Activated naive CD8-positive, alpha-beta T cell treated with anti-CD3 and anti-CD28 coated beads for 36 hours (primary cell): ENCODE measurements at places on chromosomes 6 and 20. TPM values are rescaled to one million over a fixed set of nuclear protein-coding genes. Genes with fewer than 3 reads are reported as not detected.

ATAT1 gene
- 8.5 TPM for total RNA-seq

FKBP1C gene
- total RNA-seq, result 1.5 TPM

- no peaks in the 10 kb centered on the region for H3K36me3 ChIP-seq
- H3K27me3 ChIP-seq, result no peaks in the 10 kb centered on the region
- no peak for DNase-seq
- H3K4me3 ChIP-seq, result no peak overlapping the region
Observed at GRCh38 chr6:131122007-131122406, 13.3 kb upstream of the AKAP7 start.

- H3K4me3 ChIP-seq, result no peak overlapping the region
- peaks cover 65% of the 10 kb centered on the region for H3K27me3 ChIP-seq
- DNase-seq, result no peak
- H3K36me3 ChIP-seq, result no peaks in the 10 kb centered on the region
Observed at GRCh38 chr20:44805979-44806620, 4.2 kb downstream of the RIMS4 start.

DNA sequence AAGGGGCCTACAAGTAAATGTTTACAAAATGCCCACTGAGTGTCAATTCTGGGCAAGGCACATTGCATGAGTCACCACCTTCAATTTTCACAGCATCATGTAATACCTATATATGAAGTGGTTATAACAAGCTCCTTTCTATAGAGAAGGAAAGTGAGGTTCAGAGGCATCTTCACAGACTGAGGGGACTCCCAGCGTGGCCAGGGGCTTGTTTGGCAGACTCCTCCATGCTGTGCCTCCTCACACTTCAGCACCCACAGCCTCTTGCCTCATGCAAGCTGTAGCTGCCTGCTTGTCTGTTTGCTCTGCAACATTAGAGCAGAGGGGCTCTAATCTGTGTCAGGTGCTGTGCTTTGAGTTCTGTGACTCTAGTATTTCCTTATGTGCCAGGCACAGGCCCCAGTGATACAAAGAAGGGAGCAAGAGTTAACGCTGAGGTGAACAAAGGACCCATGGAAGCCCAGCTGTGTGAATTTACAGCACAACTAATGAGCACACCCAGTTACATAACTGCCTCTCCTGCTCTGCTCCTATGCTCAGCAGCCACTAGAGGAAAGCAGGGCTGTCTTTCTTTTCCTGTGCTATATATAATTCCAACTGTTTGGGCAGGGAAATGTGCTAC is 72.3 kb downstream of the ZHX3 start:
- peaks cover 15% of the 10 kb centered on the region for H3K4me1 ChIP-seq
- DNase-seq, result no peak
- no peak overlapping the region for H3K27ac ChIP-seq

DNA sequence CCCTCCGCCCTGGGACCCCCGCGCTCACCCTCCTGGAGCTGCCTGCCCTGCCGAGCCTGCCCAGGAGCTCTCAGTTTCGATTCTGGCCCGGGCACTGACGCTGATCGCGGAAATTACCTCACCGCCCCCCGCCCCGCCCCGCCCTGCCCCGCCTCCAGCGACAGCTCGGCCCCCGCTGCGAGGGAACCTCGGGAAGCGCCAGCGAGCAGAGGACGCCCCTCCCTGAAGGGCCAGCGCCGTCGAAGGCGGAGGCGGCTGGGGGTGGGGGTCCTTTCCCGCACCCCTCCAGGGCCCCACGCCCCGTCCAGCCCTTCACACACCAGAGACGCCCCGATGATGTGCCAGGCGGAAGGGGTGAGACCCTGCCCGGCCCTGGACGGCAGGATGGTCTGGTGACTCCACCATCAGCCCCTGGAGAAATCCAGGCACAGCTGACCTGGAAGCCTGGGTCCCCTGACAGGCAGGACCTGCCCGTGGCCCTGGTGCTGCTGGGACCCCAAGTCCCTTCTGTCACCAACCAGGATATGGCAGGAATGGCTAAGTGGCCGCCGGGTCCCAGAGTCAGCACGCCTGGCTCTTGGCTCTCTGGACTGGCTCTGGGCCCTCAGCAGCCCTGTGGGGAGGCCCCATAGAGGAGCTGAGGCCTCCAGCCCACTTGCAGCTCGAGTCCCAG is at the start of gene HELZ2:
Gene HELZ2 (minus strand): TSS at position 84 of the 673 bp plus-strand sequence. CDS start 1,854 bp downstream, outside the sequence.
- peak within 1 kb of the TSS; percentile 85 for H3K4me3 ChIP-seq
- H3K27me3 ChIP-seq, result peaks cover 4% of the 10 kb centered on the region
- H3K4me1 ChIP-seq, result peaks cover 2% of the 10 kb centered on the region
- no peaks in the 10 kb centered on the region for H3K36me3 ChIP-seq
- peak within 1 kb of the TSS; percentile 68 for H3K27ac ChIP-seq
- peak; percentile 73 for DNase-seq

DNA sequence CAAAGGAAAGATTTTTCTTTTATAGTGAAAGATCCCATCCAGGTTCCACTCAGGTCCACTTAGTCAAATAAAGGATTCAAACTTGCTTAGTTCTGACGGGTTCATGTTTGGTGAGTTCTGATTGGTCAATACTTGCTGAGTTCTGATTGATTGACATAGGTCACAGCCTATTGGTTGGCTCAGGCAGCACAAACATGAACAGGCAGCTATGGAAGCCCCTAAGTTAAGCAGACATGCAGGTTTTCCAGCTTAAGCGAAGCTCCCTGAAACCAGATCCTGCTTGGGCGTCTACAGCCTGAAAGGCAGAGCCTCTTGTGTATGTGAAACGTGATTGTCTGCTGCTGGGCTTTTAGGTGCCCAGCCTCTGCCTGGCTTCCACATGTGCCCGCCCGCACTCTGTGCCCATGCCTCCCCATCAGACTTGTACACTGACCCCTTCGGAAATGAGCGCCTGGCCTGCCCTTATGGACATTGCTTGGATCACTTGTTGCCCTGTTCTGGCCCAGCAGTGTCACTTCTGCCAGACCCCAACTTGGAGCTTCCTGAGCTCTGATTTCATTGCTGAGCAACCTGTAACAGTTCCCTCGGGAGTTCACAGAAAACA is 45.4 kb upstream of the ECI2 start:
- H3K27me3 ChIP-seq, result peaks cover 24% of the 10 kb centered on the region
- peaks cover 5% of the 10 kb centered on the region for H3K4me1 ChIP-seq
- DNase-seq, result no peak
- H3K27ac ChIP-seq, result no peak overlapping the region
